ENCODE measurements at places on chromosomes 1 and 21. TPM values are rescaled to one million over a fixed set of nuclear protein-coding genes. Genes with fewer than 3 reads are reported as not detected.

The LAMB3 gene
- polyA plus RNA-seq = not detected

DNA sequence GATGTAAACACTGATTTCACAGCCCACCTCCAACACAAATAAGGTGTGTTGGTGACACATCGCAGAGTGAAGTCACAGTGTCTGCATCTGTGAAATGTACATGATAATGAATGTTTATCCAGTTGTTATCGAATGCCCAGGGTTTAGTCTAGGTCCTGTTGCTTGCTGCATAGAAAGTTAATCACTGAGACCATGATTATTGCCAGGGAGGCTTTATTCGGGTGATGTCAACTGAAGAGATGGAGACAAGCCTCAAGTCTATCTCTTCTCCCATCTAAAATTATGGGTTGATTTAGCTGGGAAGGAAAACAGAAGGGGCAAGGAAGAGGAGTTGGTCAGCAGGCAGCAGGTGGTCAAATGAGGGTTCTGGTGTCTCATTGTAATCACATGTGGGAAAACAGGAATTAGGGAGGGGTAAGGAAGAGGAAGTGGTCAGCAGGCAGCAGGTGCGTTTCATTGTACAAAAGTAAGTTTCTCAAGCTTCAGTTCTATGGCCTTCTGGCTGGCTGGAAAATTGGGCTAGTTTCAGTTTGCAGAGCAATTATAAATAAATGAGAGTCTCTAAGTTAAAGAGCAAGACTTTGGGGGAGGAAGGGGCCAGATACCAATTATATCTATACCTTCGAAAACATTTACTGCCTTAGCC lies 146.3 kb upstream of the DNAH14 start:
- no peak for DNase-seq

- no peak for DNase-seq
These were observed 46.1 kb downstream of the FAF1 start for GRCh38 chr1:50913954-50914353.

GRCh38 chr1:33178836-33179439 lies 2.9 kb downstream of the TRIM62 start:
- no peak for DNase-seq

The REG4 gene
- not detected for polyA plus RNA-seq

DNA sequence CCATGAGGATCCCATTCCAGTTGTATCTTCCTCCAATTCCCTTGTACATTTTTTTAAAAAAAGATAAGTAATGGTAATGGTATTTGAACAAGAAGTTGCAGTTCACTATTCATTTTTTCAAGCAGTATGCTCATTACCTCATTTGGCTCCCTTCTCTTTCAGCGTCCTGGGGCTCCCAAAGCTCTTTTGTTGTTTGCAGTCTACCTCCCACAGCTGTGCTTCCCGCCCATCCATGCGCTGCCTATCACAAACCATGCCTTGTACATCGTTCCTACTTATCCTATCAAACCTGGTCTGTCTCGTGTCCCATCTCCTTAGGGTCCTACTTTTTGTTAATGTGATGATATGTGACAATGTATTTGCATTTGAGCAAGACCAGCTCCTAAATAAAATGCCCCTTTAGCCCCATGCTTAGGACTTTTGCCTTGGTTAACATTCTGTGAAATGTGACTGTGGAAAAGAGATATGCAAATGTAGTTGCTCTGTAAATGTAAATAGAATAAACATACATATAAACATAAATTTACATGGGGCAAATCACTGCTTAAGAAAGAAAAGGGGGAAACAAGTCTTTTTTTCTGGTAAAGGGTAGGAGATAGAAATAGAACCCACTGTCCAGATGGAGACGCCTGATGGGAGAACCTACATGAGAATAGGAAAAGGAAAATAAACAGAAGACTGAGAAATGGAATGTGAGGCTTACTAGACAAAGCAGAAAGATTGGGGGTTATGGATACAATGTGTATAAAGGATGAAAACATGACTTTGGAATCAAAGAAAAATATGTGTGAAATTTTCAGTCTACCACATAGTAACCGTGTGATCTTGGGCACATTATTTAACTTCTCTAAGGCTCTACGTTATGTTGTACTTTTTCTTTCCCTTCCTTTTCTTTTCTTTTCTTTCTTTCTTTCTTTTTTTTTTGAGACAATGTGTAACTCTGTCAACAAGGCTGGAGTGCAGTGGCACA lies 59.8 kb upstream of the PLXNA2 start:
- DNase-seq = no peak

DNA sequence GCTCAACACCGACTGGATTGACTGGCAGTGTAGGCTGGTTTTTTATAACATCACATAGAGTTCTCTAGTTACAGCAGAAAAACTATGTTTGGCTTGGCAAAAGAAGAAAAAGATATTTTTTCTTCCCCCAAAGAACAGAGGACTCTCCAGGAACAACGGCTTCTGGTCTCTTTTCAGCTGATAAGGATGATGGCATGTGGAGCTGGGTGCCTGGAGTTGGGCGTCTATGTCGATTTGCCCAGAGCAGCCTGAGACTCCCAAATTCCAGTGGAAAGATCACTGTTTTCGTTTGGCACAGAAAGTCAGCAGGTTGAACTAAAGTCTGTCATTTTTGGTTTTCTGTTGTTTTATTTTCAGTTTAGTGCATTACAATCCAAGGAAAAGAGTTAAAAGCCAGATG lies 91.1 kb downstream of the SMYD2 start:
- no peak for DNase-seq

DNA sequence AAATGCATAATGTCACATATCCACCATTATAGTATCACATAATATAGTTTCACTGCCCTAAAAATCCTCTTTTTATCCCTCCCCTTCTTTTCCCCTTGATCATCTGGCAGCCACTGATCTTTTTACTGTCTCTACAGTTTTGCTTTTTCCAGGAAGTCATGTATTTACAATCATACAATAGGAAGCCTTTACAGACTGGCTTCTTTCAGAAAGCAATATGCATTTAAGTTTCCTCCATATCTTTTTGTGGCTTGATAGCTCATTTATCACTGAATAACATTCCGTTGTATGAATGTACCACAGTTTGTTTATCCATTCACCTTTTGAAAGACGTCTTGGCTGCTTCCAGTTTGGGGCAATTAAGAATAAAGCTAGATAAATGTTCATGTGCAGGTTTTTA lies 14.3 kb upstream of the WDTC1 start:
- DNase-seq = no peak

The GCLM gene
- polyA plus RNA-seq = 11.1 TPM

DNA sequence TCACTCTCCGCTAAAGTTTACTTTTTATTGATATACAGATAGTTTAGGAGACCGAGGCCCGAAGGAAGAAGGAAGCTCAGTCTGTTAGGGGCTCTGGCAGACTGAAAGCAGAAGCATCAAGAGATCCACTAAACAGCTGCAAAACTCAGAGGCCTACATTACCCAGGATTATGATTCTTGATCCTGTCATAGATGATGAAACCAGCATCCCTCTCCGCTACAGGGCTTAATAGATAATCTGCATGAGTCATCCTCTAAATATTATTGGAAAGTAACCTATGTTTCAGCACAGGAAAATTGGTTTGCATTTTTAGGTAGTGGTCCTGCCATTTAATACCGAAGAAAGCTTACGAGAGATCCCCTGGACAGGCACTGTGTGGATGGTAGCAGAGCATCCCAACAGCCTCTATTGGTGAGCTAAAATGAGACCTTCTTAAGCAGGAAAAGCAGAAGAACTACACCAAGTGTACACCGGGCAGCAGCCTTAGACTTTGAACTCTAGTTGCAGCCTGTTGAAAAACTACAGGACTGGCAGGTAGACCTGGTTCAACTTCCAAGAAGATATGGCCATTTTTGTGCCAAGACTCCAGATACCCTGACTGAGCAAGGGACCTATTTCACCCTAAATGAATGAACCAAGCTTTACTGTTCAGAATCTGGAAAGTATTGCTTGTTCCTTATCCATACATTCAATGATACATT lies 6.8 kb downstream of the CASQ2 start:
- no peak for DNase-seq

GRCh38 chr1:6254691-6255090 lies 6.2 kb downstream of the GPR153 start:
- no peak for DNase-seq

- DNase-seq = no peak
These were observed 112.6 kb downstream of the EIF4G3 start for GRCh38 chr1:21064057-21064456.

DNA sequence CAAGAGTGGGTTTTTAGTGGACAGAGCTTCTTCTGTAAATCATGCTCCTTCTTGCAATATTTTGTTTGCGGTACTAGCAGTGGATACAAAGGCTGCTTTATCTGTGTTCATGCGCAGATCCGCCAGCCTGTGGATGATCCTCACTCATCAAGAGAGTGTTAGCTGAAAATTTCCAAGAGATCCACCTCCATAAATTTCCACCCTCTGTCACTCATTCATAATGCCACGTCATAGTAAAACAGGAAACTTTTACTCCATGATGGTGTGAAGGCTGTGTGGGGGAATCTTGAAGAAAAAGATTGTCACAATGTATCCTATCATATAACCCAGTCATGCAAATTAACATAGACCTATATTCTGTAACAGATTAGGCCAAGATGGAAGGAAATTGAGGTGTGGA lies 4.4 kb upstream of the MAPKAPK2 start:
- no peak for DNase-seq

DNA sequence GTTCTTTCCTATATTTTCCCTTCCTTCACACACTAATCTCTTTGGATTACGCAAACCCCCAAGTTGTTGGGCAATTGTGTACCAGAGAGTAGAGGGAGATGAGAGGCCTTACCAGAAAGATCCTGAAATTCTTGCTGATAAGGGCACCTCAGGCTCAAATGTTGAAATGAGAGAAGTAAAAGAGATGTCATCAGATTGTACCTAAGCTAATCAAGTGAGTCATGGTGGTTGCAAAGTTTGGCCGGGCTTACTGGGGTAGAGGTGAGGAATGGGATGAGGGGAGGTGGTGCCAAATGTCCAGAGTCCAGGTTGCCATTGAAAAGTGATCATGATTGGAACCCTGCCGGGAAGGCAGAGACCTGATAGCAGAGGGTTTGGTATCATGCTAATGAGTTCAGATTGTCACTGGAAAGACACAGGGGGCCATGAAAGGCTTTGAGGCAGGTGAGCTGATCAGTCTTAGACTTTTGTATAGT lies 43.1 kb downstream of the OPTC start:
- no peak for DNase-seq

GRCh38 chr1:1088801-1089680 lies 14.9 kb upstream of the RNF223 start:
- DNase-seq = no peak

- no peak for DNase-seq
These were observed 34.3 kb upstream of the CACYBP start for GRCh38 chr1:174965362-174966007.

The CCDC190 gene
- polyA plus RNA-seq = not detected

DNA sequence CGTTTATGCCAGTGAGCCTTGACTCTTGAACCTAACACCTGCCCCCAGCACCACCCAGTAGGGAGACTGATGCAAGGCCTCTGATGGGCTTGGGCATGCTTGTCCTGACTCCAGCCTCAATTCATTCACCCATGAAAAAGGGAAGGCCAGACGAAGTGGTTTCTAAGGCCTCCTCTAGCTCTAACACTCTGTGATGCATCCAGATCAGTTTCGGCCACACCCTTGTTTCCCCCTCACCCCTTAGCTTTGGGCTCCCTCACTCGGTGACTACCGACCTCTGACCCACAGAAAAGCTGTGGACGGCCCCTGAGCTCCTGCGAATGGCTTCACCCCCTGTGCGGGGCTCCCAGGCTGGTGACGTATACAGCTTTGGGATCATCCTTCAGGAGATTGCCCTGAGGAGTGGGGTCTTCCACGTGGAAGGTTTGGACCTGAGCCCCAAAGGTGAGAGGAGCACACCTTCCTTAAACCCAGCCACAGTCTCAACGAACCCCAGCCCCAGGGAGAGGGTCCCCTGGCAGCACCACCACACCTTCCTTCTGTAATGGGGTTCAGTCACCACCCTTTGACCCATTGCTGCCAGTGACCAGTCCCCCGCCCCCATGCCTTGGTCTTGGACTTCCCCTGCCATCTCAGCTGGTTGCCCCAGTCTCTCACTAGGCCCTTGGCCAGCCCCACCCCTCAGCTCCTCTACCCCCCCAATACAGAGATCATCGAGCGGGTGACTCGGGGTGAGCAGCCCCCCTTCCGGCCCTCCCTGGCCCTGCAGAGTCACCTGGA lies 9.0 kb downstream of the NPR1 start:
- DNase-seq = no peak

The ETV3L gene
- polyA plus RNA-seq = not detected

- no peak for DNase-seq
These were observed 35.1 kb upstream of the LRRC39 start for GRCh38 chr1:100213141-100213540.

- peak; percentile 47 for DNase-seq
These were observed 1.4 kb downstream of the LHX4 start for GRCh38 chr1:180231506-180231921.

DNA sequence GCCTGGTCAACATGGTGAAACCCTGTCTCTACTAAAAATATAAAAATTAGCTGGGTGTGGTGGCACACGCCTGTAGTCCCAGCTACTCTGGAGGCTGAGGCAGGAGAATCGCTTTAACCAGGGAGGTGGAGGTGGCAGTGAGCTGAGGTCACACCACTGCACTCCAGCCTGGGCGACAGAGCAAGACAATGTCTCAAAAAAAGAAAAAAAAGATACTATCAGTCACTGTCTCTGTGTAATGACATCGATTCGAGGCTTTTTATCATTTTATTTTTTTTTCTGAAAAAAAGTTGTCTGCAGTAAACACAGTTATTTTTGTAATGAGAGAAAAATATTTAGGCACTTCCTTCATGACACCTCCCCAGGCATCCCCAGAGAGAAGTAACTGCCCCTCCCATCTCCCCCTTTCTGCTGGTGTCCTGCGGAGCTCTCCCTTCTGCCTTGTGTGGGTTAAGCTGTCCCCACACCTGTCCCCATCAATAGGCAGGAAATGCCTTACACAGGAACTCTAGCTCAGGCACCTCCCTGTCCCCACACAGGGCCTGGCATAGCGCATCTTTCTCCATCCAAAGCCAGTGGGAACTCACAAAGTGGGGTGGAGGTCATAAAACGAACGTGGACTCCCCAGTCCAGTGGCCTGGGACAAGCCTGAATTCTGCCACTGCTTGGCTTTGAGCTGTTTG lies 132.0 kb downstream of the SYF2 start:
- no peak for DNase-seq

The ZBTB8A gene
- polyA plus RNA-seq = 4.4 TPM

The ABCG1 gene
- polyA plus RNA-seq = 2.6 TPM

- DNase-seq = no peak
These were observed 83.6 kb downstream of the ITPKB start for GRCh38 chr1:226655251-226656163.

The GOLPH3L gene
- polyA plus RNA-seq = 22.3 TPM

DNA sequence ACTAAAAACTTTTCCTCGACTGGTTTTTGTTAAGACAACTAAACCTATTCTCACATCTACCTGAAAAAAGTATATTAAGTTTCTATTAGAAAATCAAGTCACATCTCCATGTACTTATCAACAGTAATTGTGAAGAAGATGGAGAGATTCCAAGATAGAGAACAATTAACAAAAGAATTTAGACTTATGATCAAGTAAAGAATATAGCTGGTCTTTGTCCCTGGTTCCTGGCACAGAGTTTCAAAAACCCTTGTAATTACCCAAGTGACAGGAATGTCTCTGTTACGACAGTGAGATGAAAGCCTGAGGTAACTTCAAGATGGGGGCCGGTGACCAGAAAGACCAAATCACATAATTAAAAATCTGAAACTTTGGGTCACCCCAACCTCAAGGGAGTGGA lies 91.6 kb downstream of the ASH1L start:
- DNase-seq = no peak
